Activated naive CD4-positive, alpha-beta T cell treated with anti-CD3 and anti-CD28 coated beads, Interleukin-2, amount 50 U/mL, for 72 hours (primary cell): ENCODE measurements at places on chromosomes 2 and 18.

DNA sequence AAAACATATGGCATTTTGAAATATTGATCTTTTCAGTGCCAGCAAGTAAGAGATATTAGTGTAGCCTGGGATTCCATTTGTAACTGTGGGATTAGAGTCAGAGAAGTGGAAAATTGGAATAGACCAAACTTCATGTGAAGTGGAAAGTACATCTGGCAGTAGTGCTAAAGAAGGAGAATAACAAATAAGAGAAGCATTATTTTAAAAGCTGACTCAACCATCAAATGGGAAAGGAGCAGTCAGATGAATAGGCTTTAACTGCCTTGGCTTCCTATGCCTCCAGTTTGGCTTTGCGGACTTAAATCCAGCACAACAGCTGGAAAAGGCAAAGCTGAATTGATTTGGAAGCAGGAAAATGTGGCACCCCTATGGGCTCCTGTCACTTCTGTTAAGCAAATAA is 623.1 kb downstream of the TSN start:
- DNase-seq: no peak

DNA sequence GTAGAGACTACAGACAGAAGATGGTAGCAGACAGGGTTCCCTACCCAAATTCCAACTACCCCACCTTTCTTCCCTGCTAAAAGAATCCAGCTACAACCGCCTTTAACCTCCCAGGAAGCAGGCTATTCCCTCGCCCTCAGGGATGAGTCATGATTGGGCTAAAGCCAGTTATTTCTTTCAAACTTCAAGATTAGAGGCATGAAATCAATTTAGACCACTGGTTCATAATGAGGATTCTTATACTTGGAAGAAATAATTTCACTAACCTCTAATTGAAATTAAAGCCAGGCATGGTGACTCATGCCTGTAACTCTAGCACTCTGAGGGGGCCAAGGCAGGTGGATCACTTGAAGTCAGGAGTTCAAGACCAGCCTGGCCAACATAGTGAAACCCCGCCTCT is 20.0 kb downstream of the TRIP12 start:
- DNase-seq: no peak

DNA sequence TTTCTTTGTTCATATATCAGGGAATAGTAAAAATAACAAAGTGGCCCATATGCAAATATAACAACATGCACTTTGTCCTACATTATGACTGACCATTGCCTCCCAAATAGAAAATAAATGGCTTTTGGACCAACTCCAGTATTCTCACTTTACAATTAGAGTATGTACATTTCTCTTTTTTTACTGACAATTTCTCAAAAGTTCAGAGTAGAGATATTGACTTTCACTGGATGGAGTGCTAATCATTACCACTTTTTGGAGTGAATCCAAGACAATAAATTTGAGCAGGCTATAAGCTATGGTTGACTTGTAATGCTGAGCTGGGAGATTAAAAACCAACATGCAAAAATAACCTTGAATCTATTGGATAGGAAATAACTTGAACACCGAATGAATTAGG is 987.4 kb downstream of the SUCLG1 start:
- no peak for DNase-seq

DNA sequence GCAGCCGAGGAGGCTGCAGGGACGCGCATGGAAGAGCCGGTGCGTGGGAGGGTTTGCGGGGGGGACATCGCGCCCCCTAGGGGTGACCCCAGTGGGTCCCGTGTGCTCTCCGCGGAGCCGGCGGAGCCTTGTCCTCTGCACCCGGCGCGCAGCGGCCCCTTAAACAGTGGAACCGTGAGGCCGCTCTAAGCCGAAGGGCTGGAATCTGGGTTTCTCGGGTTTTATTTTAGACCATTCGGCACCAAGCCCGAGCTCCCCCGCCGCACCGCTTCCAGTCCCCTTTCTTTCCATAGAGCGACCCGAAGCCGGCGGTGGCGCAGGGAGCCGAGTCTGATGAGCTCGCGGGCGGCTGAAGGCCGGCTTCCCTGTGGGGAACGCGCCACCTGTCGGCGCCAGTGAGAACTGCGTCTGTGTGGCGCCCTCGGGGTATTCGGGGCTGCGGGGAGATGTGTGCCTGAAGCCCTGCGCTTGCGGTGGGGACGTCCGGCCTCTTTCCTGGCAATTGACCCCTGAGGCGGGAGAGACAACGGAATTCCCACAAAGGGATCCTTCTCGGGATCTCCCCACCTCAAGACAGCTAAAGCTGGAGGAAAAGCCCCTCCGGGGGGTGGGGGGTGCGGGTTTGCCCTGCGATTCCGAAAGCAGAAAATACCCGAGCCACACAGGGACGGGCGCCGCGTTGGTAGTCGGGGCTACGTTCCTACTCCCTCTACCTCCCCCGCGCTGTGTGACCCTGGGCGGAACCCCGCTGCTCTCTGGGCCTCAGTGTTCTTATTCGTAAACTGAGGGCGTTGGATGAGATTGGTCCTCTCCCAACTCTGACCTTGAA is 8.2 kb upstream of the EN1 start:
- DNase-seq: peak; percentile 78

DNA sequence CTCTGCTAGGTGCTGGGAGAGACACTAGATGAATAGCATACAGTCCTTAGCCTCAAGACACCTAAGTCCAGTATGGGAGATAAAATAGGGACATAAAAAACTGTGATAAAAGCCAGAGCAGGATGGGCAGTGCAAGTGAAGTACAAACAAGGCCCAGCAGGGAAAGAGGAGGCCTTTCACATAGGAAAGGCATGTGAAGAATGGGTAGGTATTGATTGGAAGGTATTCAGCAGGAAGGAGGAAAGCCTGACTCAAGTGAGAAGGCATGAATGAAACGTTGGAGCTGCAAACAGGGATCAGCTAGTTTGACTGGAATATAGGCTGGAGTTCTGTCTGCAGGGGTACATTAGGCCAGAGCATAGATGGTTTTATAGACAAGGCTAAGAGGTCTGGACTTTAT is 11.0 kb upstream of the CXCR4 start:
- no peak for DNase-seq
